ENCODE measurements at places on chromosomes 1 and 21. TPM values are rescaled to one million over a fixed set of nuclear protein-coding genes. Genes with fewer than 3 reads are reported as not detected.

DNA sequence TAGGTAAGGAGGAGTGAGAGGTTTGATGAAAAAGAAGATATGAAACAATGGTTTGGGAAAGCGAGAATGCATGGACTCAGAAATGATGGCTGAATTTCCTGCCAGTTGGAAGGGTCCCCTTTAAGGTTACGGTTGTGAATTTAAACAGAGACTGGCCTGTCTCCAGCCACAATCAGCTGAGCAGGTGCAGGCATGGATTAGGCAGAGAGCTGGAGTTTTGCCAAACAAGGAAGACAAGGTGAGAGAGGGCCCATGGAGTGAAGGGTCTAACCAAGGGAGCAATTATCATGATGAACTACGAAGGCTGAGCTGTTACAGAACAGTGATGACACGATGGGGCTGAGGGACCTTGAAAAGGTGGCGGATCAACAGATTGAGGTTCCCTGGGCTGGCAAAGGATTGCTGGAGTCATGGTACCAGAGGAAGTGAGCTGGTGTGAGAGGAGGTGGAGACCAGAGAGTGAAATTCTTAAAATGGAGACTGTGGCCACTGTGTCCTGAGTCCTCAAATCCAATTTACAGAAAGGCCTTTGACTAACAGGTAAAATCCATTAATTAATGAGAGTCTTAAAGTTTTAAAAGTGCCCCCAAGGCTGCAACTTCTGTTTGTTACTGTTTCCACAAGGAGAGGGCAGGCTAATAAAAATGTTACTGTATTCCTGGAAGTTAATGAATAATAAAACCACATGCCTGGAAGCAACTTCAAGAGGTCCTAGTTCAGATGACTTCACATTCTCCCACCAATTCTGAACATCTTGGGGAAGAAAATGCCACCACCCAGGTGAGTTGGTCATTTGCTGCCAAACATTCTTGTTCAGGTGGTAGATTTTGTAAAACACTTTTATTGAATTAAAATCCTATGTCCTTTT, 41.5 kb downstream of the LHX9 start:
- DNase-seq = no peak

MAN1C1 gene
- 4.3 TPM for total RNA-seq

DNA sequence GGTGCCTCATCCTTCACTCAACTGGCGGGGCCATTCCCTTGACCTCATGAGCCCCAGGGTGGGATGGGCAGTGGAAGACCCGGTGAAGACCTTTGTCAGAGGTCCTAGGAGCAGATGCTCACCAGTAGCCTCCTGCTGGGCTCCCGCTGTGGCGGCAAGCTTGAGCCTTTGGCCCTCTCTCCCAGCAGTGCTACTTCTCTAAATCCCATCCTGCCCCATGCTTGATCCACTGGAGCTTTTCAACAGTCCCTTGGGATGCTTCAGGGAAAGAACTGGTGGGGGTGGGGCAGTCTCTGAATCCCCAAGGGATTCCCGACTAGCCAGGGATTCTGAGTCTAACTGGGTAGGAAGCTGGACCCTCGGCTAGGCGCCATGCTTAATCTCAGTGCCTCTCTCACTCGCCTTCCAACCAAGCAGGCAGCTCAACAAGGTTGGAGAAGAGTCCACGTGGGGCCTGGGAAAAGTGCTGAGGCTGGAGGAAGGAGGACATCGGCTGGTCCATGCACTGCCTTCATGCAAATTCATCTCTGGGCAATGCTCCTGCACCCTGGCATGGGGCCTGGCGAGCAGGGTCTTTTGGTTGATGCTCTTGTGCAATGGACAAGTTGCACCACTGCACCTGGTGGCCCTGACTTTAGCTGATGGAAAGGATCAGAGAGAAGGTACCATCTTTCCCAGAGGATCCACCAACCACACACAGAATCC, 190.3 kb downstream of the GRIK3 start:
- DNase-seq = no peak

DNA sequence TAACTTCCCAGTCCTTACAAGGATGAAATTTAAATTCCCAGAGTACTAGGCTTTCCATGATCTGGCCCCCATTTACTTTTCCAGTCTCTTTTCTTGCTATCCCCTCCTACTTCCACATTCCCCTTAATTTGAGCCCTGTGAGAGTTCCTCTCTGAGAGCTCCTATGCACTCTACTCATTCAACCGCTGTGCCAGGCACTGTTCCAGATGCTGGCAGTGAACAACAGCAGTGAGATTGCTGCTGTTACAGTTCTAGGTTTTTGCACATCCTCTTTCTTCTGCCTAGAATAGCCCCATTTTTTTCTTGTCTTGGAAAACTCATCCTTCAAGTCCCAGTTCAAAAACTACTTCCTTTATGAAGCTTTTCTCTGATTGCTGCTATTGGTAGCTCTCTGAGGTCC, 18.8 kb downstream of the ATF6 start:
- no peak for DNase-seq
